Chondrocyte (in vitro differentiated cells): ENCODE measurements at places on chromosomes 3 and 15. TPM values are rescaled to one million over a fixed set of nuclear protein-coding genes. Genes with fewer than 3 reads are reported as not detected.

The IL5RA gene
- total RNA-seq: not detected in 3 replicates

The OCA2 gene
- 0.75 to 3.3 TPM (median 0.82 TPM) in 3 replicates for total RNA-seq

The FBXO40 gene
- 0.08 TPM in 1 of 3 replicates, not detected in the others for total RNA-seq

The SEC22C gene
- 49.8 to 55.8 TPM (median 55.0 TPM) in 3 replicates for total RNA-seq

The XYLB gene
- 3.9 to 6.8 TPM (median 4.7 TPM) in 3 replicates for total RNA-seq

The TRIM42 gene
- not detected in 3 replicates for total RNA-seq

The CLDN16 gene
- 0.20 TPM in 1 of 3 replicates, not detected in the others for total RNA-seq

The FBN1 gene
- total RNA-seq: 1,183 to 1,794 TPM (median 1,190 TPM) in 3 replicates

The CHRM5 gene
- total RNA-seq: not detected in 3 replicates

The ASB14 gene
- not detected in 3 replicates for total RNA-seq

The TM4SF1 gene
- 42.8 to 60.3 TPM (median 59.9 TPM) in 3 replicates for total RNA-seq

The TMEM266 gene
- total RNA-seq: 0.20 to 1.1 TPM (median 0.23 TPM) in 3 replicates

The APPL1 gene
- total RNA-seq: 34.1 to 40.9 TPM (median 36.7 TPM) in 3 replicates

The PPP1R14D gene
- total RNA-seq: not detected in 3 replicates

The SCG3 gene
- total RNA-seq: not detected in 3 replicates

The GPR15 gene
- total RNA-seq: not detected in 3 replicates

The STARD9 gene
- total RNA-seq: 13.6 to 15.5 TPM (median 14.9 TPM) in 3 replicates

The C2CD4A gene
- total RNA-seq: 0.10 TPM in 1 of 3 replicates, not detected in the others

The EPHB3 gene
- 7.2 to 11.6 TPM (median 7.5 TPM) in 3 replicates for total RNA-seq

The EXD1 gene
- total RNA-seq: not detected in 3 replicates
